ENCODE measurements at places on chromosomes 2 and 18. TPM values are rescaled to one million over a fixed set of nuclear protein-coding genes. Genes with fewer than 3 reads are reported as not detected.

Gene AGXT
- total RNA-seq = not detected

Gene AP1S3
- total RNA-seq = 13.9 TPM

GRCh38 chr2:100785626-100786296 is 34.2 kb upstream of the NPAS2 start:
- no peak overlapping the region for H3K4me3 ChIP-seq
- no peak for DNase-seq
- no peak overlapping the region for H3K27ac ChIP-seq
- no peaks in the 10 kb centered on the region for H3K36me3 ChIP-seq
- H3K27me3 ChIP-seq = no peaks in the 10 kb centered on the region

DNA sequence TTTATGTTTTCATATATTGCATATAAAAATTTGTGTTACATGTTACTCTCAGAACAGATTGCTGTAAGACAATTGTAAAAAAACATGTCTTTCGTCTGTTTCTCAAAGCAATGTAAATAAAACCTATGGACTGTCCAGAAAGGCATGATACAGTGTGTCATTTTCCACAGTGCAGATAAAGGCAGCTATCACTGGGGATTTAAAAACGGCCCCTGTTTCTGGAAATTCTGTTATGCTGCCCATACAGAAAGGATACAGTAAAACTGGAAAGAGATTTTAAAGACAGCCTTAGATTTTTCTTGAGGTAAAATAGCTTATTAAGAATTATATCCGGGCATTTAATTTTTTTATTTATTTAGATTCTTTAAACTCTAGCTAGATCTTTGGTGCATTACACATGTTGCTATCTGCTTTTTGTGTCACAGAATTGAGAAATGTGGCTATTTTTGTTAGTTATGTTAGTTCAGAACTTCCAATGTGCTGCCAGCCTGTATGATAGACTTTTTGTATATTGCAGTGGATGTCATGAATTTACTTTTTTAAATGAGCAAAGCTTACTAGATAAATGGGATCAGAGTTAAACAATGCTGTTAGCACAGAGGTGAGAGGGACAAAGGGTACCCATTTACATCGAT is 859 bp upstream of the INO80D start:
- H3K27ac ChIP-seq = peak overlapping the region; percentile 65
- H3K4me1 ChIP-seq = peaks cover 20% of the 10 kb centered on the region
- peaks cover 16% of the 10 kb centered on the region for H3K36me3 ChIP-seq
- H3K27me3 ChIP-seq = no peaks in the 10 kb centered on the region

DNA sequence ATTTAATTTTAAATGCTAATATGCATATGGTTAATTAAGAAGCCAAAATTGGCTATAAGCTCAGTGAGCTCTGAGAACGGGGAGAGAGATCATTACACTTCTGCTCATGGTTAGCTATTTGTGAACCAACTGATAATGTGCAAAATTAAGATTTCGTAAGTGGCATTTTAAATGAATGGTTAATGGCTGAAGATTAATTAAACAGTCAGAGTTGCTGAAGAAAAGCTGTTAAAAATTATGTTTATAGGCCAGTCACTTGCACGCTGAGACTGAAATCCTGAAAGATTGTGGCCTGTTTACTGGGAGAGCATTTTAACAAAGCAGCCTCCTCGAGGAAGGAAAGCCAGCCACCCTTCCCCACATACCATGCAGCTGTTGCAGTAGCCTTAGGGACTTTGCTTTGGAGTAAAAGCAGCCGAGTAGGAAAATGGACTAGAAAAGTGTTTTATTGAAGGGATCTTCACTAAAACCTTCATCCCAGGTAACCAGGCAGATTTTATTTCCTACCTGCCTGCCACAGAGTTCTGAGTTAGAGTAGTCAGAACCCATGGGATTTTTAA is 218.8 kb upstream of the NRP2 start:
- H3K4me3 ChIP-seq = no peak overlapping the region
- H3K4me1 ChIP-seq = peaks cover 15% of the 10 kb centered on the region
- no peak for DNase-seq

GRCh38 chr2:97699765-97700444 is 13.5 kb upstream of the ZAP70 start:
- H3K27ac ChIP-seq = no peak overlapping the region
- no peaks in the 10 kb centered on the region for H3K27me3 ChIP-seq
- peak; percentile 54 for DNase-seq
- H3K4me1 ChIP-seq = peaks cover 11% of the 10 kb centered on the region
- no peaks in the 10 kb centered on the region for H3K36me3 ChIP-seq

Data from activated T-helper 2 cell treated with anti-CD3 and anti-CD28 coated beads, Interferon-gamma antibody, Interleukin-2, Interleukin-4, amounts not matched to agents 10 μg/mL and 5 μg/mL and 100 μg/mL, durations not matched to agents 14 hours and 24 hours and 36 hours (primary cell).